ENCODE measurements at places on chromosomes 3 and 15. TPM values are rescaled to one million over a fixed set of nuclear protein-coding genes. Genes with fewer than 3 reads are reported as not detected.

DNA sequence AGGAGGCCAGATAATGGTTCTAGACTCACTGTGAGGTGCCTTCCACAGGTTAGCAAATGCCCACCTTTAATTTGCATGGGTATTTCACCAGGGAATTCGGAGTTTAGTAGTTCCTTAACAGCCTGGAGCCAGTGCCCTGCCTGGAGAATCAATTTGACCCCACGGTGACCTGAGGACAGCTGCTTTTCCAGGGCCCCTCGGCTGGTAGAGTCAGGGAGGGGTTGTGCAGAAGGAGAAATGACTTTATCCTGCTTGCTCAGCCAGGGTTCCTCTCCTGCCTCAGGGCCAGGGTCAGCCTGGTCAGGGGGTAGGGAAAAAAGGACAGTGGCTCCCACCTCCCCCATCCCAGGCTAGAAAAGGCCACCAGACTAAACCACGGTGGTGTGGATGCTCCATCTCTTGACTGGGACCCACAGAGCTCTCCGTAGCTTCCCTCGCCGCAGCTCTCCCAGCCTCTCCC, 12.0 kb downstream of the DLL4 start:
- DNase-seq, result no peak

- no peak for DNase-seq
Observed at GRCh38 chr3:133967992-133968892, 61.5 kb downstream of the SLCO2A1 start.

- no peak for DNase-seq
Observed at GRCh38 chr15:25768271-25768670, 94.9 kb downstream of the ATP10A start.

GRCh38 chr3:38616658-38617057, 32.8 kb downstream of the SCN5A start:
- DNase-seq, result no peak

- DNase-seq, result no peak
Observed at GRCh38 chr3:45799586-45799985, 3.2 kb upstream of the SLC6A20 start.

- DNase-seq, result no peak
Observed at GRCh38 chr3:134594331-134594741, 56.5 kb downstream of the KY start.

EPB42 gene
- 0.68 TPM for total RNA-seq

- DNase-seq, result no peak
Observed at GRCh38 chr3:57206423-57206822, 6.6 kb upstream of the HESX1 start.

- no peak for DNase-seq
Observed at GRCh38 chr3:142723665-142723967, 218 bp upstream of the TRPC1 start.

GRCh38 chr3:52845157-52845556, 10.3 kb upstream of the MUSTN1 start:
- DNase-seq, result peak; percentile 70

DNA sequence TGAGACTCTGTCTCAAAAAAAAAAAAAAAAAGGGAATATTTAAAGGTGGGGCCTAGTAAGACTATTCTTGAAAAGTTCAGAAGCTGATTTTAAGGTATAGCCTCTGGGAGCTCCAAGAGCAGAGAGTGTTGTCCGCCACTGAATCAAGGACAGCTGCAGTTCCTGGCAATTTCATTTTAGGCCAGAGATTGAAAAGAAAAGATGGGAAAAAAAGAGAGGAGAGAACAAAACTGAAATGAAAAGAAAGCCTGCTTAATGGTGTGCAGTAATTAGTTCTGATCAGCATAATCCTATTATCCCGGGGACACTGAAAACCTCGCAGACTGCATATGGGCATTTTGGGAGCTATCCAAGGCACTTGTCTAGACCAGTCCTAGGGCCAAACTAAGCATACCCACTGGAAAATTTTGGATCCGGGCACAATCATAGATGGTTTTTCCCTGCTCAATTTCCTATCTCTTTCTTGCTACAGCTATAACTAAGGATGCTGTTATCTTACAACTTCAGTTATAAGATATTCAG, 43.2 kb downstream of the EHHADH start:
- DNase-seq, result no peak

SH2D7 gene
- not detected for total RNA-seq

FRMD5 gene
- total RNA-seq, result 25.1 TPM

GRCh38 chr15:89400782-89401545, 66.3 kb upstream of the POLG start:
- no peak for DNase-seq

GUCA1C gene
- total RNA-seq, result not detected

GRCh38 chr15:92883163-92883875, 16.8 kb upstream of the CHD2 start:
- peak; percentile 48 for DNase-seq

DNA sequence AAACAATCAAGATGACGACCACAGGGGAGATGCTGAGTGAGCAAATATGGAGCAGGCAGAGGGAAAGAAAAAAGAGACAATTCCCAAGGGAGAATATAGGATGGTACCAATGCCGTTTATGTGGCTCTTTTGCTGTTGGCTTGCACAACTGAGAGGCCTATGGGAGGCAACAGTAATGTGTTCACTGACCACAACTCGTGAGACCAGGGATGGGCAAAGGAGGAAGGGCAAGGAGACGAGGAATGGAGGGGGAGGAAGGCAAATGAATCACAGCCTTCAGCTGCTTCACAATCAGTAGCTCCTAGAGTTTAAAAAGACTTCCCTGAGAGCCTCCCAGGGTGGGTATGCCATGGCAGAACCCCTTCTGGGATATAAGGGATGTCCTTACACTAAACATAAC, 131.5 kb downstream of the SLC9A9 start:
- DNase-seq, result no peak

DNA sequence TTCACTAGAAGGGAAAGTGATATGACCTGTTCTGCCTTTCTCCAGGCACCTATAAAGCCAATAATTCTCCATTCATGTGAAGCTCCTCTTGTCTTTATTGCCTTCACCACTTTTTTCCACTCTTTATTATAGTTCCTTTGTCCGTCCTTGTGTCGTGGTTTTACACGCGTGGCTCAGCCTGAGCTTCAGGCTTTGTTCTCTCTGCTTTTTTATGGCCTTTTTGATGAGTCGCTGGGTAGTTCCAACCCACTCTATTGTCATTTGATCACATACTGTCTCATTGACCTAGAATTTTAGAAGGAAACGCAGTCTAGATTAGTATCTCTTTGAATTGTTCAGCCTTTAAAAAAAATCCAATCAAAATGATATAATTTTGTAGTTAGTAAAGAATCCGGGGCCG, 403.2 kb downstream of the PTPRG start:
- DNase-seq, result no peak

- no peak for DNase-seq
Observed at GRCh38 chr15:42314818-42315217, 41.6 kb upstream of the TMEM87A start.

GOLGA8Q gene
- not detected for total RNA-seq

CYP1A2 gene
- total RNA-seq, result 0.12 TPM

DNA sequence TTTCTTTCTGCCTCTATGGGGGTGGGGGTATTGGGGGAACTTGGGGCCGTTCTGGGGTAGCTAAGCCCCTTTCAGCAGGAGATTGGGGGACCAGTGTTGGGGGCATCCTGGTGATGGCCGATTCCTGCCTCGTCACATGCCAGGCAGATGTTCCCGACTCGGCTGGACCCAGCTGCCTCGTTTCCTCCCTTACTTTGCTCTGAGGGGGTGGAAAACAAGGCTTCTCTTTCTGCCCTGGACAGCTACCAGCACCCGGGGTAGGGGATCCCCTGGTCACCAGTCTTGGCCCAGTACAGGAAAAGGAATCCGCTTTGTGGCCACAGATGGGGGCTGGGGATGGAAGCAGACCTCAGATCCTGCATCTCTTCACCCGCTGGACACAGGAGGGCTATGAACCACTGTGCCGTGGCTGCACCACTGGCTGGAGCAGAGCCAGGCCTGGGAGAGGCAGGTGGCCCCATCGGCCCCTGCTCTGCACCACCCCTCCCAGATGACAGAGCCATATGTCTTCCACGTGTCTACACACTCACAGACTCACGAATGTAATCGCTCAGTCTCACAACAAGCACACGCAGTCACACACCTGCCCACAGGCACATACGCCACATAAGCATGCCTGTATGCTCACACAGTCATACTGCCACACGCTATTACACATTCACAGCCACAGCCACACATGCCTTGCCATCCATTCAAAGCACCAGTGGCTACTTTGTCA, 12.4 kb downstream of the SNX33 start:
- DNase-seq, result no peak

DNA sequence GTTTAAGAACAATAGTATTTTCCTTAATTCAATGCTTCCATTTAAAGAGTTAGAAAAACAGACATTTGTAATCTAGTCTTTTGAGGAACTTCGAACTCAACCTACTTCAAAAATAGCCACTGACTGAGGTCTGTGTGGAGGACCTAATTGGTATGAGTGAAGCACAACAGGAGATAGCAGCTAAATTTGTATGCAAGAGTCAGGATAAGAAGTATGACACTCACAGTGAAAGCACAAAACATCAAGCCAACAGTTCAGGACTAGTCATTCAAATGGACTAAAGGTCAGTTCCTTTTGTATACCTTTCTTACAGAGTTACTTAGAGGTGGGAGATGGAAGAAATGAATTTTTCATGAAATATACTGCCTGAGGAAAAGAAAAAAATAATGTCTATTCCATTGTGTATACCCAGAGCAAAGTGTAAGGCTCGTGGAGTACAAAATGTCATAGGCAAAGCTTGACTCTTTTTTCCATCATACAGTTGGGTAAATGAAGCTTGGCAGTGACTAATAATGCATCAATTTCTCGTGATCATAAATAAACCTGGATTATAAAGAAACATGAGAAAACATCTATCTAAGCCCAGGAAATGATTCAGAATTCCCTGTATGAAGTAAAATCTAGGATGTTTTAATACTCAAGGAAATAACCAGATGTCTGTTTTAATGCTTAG, 1005.2 kb upstream of the CADM2 start:
- no peak for DNase-seq

DNA sequence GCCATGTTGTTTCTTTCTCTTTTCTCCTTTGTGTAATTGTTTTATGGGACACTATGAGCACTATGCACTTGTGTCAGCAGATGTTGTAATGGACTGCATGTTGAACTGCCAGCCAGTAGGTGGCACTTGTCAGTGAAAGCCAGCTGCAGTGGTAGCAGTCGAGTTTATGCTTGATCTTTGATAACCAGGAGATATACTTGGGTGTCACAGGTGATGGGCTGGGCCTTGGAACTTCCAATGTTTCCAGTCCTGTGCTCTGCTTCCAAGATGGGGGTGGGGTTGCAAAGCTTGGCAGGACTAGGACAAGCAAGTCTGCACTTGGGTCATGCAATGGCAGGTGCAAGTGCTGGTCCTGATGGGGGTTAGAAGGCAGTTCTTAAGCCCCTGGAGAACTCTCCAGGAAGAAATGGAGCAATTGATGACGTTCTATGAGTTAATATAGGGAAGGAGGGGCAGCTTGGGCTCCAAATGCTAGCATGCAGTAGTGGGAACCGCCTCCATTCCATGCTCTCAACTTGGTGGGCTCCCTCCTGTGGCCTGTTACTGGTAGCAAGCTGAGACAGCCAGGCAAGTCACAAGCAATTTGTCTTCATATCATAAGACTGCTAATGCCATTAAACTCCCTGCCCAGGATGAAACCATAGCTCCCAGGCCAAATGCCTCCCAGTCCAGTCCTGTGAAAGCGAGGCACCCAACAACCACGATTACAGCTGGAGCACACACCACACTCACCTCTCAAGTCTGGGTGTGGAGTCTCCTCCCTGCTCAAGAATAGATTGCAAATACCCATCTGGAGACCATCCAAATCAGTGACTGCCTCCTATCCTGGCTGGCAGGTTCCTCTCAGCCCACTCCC, 287.2 kb downstream of the CGGBP1 start:
- peak; percentile 20 for DNase-seq

- no peak for DNase-seq
Observed at GRCh38 chr3:175608911-175609310, 749.8 kb downstream of the NAALADL2 start.

SLC28A1 gene
- 0.13 TPM for total RNA-seq

GRCh38 chr3:157329551-157329950, 107.1 kb upstream of the PTX3 start:
- no peak for DNase-seq

- DNase-seq, result no peak
Observed at GRCh38 chr3:180684807-180685206, 5.5 kb upstream of the CCDC39 start.
